ENCODE measurements at places on chromosomes 16 and 17.

DNA sequence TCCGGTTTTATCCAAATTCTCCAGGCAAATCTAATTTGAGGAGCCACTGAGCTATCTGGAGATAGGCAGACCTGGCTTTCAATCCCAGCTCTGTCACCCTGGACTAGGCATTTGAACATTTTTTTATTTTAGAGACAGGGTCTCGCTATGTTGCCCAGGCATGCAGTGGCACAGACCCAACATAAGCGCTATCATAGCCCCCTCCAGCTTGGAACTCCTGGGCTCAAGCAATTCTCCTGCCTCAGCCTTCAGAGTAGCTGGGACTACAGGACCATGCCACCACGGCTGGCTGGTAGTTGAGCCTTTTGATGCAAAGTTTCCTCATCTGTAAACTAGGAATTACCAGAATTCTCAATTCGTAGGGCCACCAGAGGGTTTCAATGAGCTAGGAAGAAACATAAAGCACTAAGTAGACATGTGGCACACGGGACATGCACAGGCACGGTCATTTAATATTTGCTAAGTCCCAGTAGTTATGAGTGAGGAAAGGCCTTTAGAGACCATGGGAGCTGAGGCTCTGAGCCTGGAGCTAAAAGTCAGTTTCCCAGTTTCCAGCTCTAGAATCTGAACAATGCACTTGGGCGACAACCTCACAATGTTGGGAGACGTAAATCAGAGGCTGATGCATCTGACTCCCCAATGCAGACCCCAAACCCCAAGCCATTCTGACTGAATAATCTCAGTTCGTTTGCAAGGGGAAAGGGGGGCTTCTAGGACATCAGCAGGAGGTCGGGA lies 1.1 kb downstream of the ELOB start:
- DNase-seq, result no peak

DNA sequence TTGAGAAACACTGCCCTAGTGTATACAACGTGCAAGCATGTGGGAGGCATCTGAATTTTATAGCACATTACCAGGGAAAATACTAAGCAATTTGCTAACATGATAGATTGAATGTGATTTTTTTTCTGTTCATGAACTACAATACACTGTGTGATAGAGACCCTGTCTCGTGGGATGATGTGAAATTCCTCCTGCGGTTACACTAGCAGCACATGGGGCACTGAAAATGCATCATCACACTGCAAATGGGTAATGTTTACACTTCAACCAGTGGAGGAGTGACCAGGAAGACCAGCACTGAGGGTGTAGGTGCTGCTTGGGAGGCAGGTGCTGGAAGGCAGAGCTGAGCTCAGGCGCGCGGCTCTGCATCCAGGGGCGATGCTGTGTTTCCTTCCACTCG lies 28.8 kb downstream of the ORC6 start:
- no peak for DNase-seq

DNA sequence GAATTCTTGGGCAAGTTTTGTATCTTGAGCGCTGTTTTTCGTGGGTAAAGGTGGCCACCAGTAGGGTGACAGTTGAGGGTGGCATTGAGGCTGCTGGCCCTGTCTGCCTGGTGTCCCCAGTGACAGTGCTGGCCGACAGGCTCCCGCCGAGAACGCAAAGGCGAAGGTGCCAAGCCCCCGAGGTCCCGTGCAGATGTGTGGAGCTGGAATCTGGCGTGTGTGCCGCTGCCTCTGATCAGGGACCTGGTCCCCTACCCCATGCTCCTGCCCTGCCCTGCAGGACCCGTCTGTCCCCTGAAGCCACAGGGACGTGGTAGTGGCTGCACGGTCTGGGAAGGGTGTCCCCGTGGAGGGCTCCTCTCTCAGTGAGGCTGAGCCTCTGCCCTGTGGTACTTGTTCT lies 3.5 kb downstream of the UBE2I start:
- DNase-seq, result no peak

- no peak for DNase-seq
These were observed 22.9 kb upstream of the YWHAE start for GRCh38 chr17:1422885-1423284.

GRCh38 chr16:74309789-74310781 lies 13.5 kb downstream of the PSMD7 start:
- DNase-seq, result no peak

GRCh38 chr16:11796227-11797165 lies 562 bp downstream of the ZC3H7A start:
- DNase-seq, result no peak

- DNase-seq, result no peak
These were observed 791.3 kb upstream of the SOX9 start for GRCh38 chr17:71329310-71330098.

- DNase-seq, result no peak
These were observed 883 bp upstream of the SPN start for GRCh38 chr16:29662000-29662728.

GRCh38 chr17:42359133-42359532 lies 29.1 kb downstream of the STAT3 start:
- no peak for DNase-seq

GRCh38 chr17:22202702-22203101 lies 510.4 kb downstream of the KCNJ18 start:
- no peak for DNase-seq

- no peak for DNase-seq
These were observed 76.9 kb downstream of the ARHGAP44 start for GRCh38 chr17:12866244-12866643.

DNA sequence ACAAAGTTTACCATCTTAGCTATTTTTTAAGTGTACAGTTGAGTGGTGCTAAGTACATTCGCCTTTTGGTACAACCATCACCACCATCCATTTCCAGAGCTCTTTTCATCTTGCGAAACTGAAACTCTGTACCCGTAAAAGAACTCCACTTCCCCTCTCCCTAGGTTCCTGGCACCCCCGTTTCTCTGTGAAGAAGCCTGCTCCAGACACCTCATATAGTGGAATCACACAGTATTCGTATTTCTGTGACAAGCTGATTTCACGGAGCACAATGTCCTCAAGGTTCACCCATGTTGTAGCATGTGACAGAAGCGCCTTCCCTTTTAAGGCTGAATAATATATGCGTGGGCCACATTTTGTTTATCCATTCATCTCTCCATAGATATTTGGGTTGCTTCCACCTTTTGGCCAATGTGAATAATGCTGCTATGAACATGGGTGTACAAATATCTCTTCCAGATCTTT lies 54.2 kb upstream of the MAP3K14 start:
- no peak for DNase-seq

DNA sequence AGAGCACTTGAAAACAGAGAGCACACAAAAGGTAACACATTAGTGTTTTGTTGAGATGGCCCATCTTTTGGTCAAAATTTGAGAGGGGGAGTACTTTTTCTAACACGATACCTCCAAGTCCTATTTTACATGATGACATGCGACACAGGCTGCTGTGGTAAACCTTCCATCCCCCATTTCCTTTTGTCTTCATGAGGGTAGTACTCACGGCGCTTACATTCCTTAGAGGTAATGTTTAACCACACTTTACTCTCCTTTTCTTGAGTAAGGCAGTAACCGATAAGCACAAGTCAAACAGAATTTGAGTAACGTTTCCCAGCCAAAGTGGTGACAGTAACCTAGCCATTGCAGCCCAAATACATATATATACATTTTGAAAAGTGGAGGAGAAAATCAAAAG lies 35.8 kb upstream of the PITPNM3 start:
- DNase-seq, result no peak

- DNase-seq, result no peak
These were observed 69.3 kb downstream of the ABCC1 start for GRCh38 chr16:16018705-16019104.

DNA sequence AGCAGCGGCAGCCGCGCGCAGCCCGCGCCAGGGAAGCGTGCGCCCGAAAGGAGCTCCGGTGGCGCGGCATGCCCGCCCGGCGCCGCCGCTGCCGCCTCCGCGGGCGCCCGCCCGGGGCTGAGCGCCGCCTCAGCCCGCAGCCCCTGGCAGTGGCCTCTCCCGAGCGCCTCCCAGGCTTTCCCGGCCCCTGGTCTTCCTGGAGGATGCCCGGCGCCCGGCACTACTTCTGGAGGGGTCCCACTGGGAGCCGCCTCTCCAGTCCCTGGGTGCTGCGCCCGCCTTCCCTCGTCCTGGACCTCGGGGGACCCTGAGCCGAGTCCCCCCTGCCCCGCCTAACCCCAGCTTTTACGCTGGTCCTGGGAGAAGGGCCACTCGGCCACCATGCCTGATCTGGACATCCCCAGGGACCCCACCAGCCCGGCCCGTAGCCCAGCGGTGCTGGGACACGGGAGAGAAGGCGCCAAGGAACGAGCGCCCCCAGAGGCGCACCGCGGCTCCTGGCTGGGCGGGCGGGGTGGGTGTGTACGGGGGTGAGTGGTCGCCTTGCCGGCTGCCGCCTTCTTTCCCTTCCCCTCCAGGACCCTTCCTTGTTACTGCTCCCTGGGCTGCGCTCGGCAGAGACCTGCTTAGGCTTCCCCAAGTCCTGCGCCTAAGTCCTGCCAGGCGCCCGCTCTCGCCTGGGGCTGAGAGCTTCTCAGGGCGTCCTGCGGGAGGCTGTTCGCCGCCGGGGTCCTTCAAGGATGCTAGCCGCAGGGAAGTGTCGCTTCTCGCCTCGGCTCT lies 704 bp downstream of the ASIC2 start:
- DNase-seq, result no peak

DNA sequence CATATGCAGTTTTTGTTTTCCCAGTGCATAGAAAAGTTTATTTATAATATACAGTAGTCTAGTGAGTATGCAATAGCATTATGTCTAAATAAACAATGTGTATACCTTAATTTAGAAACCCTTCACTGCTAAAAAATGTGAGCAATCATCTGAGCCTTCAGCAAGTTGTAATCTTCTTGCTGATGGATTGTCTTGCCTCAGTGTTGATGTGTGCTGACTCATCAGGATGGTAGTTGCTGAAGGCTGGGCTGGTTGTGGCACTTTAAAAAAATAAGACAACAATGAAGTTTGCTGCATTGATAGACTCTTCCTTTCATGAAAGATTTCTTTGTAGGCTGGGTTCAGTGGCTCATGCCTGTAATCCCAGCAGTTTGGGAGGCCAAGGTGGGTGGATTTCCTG lies 13.9 kb upstream of the CAPNS2 start:
- no peak for DNase-seq

- DNase-seq, result no peak
These were observed 20.0 kb upstream of the KCNJ16 start for GRCh38 chr17:70055000-70055399.

DNA sequence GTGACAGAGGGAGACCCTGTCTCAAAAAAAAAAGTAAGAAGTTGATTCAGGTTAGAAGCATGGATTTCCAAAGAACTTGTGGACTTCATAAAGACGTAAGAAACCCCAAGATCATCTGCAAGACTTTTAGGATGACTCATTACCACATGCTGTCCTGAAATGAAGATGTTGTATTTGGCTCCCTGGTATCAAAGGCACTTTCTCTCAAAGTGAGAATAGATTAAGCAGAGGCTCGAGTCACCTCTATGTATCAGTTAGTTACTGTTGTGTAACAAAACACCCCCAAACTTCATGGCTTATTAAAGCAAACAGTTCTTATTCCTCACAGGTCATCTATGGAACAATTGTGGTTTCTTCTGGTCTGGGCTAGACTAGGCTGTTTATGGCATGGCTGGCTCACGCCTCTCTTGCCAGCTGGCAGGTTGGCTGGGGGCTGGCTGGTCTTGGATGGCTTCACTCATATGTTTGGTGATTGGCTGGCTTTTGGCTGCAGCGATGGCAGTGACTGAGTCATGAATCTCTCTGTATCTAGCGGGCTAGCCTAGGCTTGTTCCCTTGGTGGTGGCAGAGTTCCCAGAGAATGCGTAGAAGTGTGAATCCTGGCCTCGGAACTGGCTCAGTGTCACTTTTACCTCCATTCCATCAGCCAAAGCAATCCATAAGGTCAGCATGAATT lies 60.4 kb upstream of the MSI2 start:
- no peak for DNase-seq

- no peak for DNase-seq
These were observed 225.7 kb downstream of the CBLN1 start for GRCh38 chr16:49055824-49056545.

DNA sequence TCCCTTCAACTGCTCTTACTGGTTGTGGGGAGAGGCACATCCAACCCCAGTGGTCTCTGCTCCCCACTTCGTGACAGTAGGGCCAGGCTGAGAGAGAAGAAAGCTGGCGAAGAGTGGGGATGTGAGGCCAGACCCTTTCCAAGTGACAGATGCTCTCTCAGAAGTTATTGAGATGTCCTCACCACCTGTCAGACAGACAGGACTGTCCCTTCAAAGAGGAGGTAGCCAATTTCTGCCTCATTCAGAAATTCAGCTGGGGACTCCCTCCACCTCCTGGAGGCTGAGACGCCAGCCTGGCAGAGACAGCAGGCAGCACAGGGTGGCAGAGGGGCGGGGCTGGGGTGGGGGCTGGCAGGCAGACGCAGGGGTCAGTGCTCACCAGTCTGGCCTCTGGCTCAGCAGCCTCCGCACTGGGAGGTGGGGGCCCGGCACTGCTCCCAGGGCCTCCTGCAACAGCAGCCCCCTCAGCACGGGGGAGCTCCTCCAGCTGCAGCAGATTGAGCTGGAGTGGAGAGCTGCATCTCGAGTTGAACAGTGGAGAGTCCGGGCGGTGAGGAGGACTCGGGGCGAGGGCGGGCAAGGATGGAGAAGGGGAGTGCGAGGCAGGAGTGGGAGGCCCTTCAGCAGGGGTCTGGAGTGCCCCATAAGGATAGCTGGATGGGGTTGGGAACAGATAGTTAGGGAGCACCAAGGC lies 9.2 kb downstream of the PER1 start:
- no peak for DNase-seq

GRCh38 chr16:69501956-69502745 lies 63.6 kb upstream of the NFAT5 start:
- DNase-seq, result no peak

- DNase-seq, result no peak
These were observed 14.3 kb downstream of the CMTM4 start for GRCh38 chr16:66682271-66682670.

GRCh38 chr17:48555258-48556228 lies 10.6 kb upstream of the HOXB2 start:
- no peak for DNase-seq

DNA sequence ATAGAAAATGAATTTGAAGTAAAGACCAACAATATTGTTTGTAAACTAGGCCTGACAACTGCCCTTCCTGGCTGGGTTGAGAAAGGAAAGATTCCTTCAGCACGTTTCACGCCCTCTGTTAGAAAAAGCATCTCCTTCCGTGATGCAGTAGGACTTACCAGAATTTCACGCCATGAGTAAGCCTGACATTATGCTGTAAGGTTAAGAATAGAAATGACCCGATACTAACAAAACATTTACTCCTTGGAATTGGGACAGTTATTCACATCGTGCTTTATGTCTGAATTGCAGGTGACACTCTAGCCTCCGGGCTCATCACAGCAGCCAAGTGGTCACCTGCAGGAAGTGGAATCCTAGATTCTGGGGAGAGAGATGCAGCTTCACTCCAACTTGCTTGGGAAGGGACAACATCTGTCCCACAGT lies 17.5 kb downstream of the MARCHF10 start:
- no peak for DNase-seq

- no peak for DNase-seq
These were observed 51.4 kb upstream of the TMEM132E start for GRCh38 chr17:34527908-34528470.
